ENCODE measurements at places on chromosomes 3 and 15.

- peak; percentile 58 for DNase-seq
Observed at GRCh38 chr15:82680200-82681102, 29.2 kb downstream of the AP3B2 start.

DNA sequence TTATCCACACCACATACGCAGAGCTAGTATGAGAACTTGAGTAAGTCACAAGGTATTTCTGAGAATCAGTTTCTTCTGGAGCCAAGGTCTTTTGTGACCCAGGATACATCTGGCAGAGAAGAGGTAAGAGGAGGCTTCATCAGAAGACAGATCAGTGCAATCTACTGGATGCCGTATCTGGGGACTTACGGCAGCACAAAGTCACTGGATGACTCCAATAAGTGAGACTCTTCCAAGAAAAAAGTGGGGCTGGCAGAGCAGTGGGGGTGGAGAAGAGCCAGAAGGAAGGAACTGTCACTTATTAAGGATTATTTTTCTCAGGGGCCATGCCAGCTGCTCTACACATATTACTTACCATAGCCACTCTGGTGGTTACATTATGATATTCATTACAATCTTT, 31.6 kb upstream of the UBXN7 start:
- no peak for DNase-seq

GRCh38 chr3:196590279-196590678, 21.8 kb downstream of the FBXO45 start:
- DNase-seq: no peak

GRCh38 chr15:71541746-71542145, 268.6 kb upstream of the NR2E3 start:
- no peak for DNase-seq

GRCh38 chr3:172140499-172141391, 101.4 kb downstream of the FNDC3B start:
- no peak for DNase-seq

All from stimulated activated CD8-positive, alpha-beta memory T cell treated with anti-CD3 and anti-CD28 coated beads, Interleukin-7, amount 100 ng/mL, for 1 hour (primary cell).